ENCODE measurements at places on chromosomes 4 and X.

- DNase-seq: no peak
These were observed 52.5 kb downstream of the HMGB2 start for GRCh38 chr4:173281406-173282255.

DNA sequence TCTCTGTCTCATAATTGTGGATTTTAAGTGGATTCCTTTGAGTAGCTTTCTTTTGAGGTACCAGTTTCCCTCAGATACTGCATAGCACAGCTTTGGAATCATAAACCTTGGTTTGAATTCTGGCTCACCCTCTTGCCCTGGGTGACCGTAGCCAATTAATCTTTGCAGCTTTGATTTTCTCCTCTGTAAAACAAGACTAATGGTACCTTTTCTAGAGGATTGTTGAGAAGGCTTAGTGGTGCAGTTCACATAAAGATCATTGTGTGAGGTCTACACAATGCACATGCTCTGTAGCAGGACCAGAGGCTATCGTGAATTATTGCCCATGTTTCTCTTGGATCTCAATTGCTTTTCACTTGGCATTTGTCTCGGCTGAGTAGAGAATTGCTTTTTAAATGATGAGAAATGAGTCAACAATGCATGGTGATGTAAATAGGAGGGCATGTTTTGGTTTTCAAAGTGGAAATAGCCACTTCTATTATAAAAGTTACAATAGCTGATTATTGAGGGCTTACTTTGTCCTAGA lies 47.9 kb downstream of the TMEM131L start:
- no peak for DNase-seq

- DNase-seq: no peak
These were observed 94.0 kb upstream of the TEX13A start for GRCh38 chrX:105314458-105314857.

GRCh38 chrX:48957477-48957826 lies at the start of gene OTUD5:
Gene OTUD5, minus strand, starts transcription at chrX:48957607. Its CDS starts 37 bp downstream, at chrX:48957570.
- DNase-seq: peak; percentile 53

DNA sequence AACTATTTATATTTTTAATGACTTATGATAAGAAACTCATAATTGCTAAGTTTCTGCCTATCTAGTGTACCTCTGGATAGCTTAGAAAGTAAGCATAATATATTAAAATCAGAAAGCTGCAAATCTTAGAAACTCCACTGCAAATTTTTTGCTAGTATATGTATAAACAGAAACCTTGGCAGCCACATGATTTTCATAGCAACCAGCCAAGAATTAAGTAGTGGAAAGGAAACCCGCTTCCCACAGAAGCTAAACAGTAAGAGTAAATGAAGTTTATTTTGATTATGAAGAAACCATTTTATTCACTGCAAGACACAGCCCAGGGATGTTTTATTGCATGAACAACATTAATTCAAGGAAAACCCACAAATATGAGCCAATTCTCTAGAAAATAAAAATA lies 872.5 kb upstream of the ADGRL3 start:
- DNase-seq: no peak

GRCh38 chrX:44157858-44158257 lies 184.7 kb upstream of the NDP start:
- DNase-seq: no peak

- no peak for DNase-seq
These were observed 1342.4 kb upstream of the TENM3 start for GRCh38 chr4:180900781-180901180.
